Amniotic epithelial cell (primary cell): ENCODE measurements at places on chromosomes 7 and 10.

- no peak for DNase-seq
Observed at GRCh38 chr7:113062499-113062898, 24.1 kb downstream of the GPR85 start.

- no peak for DNase-seq
Observed at GRCh38 chr7:74405191-74405898, 48.4 kb upstream of the GTF2IRD1 start.

DNA sequence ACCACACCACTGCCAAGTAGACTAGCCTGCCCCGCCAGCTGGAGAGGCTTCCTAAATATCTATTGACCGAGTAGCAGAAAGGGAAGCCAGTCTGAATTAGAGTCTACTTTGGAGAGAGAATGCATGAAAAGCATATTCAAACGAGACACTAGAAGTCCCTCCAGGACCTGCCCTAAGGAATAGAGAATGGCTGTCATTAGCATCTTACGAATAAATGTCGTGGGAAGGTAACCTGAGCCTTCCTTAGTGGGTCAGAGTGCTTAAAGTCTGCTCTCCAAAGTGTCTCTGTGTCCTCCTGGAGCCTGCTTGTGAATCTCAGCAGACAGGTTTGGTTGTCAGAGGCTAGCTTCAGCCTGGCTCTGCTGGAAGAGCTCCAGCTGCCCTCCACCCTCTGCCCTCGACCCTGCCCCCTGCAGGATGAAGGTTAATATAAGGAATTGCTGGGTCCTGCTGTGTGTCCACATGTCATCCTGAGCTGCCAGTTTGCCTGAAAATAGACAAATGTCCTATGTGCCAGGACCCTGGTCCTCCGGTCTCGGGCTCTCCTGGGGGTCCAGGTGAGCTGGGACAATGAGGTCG lies 33.4 kb downstream of the FAM241B start:
- DNase-seq = no peak

- no peak for DNase-seq
Observed at GRCh38 chr10:132893090-132893489, 49.3 kb downstream of the CFAP46 start.

DNA sequence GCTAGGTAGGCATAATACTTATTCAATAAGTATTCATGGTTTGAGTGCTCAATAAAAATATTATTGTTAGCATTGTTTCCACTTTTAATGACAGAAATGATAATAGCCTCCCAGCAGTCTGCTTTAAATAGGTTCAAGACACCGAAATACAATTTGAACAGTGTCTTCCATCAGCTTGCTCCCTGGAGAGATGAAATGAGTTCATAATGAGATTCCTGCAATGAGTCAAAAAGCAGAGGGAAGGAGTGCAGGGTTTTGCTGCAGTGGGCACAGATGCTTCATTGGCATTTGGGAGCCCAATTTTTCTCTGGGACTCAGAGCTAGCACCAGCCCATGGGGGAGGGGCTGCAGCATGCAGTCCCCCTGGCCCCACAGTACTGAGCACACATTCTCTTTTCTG lies 32.6 kb upstream of the CHCHD3 start:
- DNase-seq = no peak

DNA sequence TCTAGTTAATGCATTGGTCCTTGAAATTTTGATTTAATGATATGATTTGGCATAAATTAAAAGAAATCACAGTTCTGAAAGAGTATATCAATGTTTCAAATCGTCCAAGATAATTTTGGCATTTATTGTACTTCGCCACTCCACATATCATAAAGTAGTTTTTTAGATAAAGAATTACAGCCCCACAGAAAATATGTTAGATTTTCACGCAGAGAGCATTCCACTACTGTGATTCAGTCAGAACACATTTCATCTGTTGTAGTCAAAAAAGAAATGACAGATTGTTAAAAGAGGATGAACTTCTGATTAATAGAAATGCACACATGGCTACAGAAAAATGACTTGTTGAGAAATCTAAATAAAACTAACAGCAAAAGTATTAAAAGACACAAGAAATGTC lies 1063.5 kb upstream of the LRRN3 start:
- peak; percentile 9 for DNase-seq

DNA sequence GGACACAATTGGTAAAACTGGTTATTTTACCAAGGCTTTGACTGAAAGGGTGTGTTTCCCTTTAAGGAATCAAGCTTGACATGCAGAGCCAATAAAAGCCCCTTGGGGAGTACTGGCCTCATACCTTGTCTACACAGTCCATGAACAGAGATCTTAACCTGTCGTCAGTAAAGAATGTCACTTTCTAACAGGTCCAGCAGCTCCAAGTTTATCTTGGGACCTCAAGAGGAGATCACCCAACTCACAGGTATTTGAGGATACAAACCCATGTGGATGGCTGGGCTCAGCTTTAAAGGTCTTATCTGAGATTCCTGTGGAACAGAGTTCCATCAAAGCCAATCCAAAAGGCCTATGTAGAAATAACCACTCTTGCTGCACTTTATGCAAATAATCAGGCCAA lies 61.3 kb downstream of the COA1 start:
- no peak for DNase-seq

GRCh38 chr10:19767876-19768275 lies 48.4 kb upstream of the PLXDC2 start:
- peak; percentile 41 for DNase-seq

DNA sequence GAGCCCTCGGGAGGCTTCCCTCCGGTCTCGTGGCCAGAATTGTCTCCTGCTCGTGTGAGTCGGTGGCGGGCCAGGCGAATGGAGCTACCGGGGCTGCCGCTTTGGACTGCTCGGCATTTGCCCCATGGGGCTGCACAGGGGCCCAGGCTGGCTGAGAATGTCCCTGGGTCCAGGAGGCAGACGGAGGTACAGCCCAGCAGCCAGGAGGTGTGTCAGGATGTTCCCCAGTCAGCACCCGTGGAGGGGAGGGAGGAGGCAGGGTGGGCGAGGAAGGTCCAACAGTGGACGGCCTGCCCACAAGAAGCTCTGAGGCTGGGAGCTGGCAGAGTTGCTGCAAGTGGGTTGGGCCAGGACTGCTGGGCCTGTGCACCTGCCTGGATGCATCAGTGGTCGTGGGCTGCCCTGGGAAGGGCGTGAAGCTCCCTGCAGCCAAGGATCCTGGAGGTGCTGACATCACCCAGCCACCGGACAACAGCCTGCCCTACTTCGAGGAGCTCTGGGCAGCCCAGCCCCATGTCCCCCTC lies 46.4 kb downstream of the PDGFA start:
- DNase-seq = no peak

DNA sequence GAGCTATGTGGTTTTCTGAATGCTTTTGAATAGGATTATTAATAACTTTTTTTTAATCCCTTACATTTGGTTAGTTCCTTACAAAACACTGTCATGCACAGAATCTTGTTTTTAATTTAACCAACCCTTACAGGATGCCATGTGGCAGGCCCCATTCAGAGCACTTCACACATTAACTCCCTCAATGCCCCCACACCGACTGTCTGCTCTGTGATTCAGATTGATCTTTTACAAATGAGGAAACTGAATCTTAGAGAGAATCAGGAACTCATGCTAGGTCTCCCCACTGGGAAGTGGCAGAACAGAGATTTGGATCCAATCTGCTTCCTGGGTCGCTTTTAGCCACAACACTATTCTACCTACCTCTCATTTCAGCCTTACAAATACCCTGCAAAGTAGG lies 195.8 kb upstream of the NPVF start:
- no peak for DNase-seq

- DNase-seq = no peak
Observed at GRCh38 chr10:6204063-6204340, 1.3 kb downstream of the PFKFB3 start.

DNA sequence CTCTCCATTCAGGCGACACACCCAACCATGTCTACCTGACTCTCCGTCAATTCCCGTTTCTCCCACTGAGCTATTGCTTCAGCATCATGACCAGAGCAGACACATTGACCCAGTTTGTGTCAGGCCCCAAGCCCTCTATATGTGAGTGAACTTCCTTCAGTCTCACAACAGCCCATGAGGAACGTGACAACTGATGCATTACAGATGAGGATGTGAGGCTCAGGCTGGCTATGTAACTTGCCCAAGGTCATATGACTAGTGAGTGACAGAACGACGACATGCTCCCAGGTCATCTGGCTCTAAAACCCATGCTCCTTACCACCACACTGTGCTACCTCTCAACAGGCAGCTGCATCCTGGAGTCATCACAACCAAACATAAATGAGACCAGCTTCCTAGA lies 3.7 kb downstream of the TMEM140 start:
- DNase-seq = no peak

GRCh38 chr10:93917821-93918220 lies 24.0 kb downstream of the SLC35G1 start:
- DNase-seq = peak; percentile 7

GRCh38 chr10:112335868-112336265 lies 38.0 kb upstream of the ACSL5 start:
- no peak for DNase-seq

DNA sequence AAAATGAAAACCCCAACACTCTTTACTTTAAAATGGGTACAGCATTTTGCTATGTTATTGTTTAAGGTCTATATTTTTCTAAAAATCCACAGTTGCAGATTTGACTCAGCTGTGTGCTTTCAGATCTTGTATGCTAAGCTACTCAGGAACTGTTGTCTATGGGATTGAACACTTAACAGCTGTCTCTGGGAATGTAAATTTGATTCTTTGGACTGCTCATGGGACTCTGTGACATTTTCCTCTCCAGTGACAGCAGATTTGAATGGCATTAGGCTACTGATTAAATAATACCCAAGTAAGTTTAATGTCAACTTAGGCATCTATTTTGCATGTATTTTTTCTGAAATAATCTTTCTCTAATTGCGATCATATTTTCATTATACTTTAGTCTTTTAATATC lies 1.7 kb upstream of the CD36 start:
- no peak for DNase-seq

DNA sequence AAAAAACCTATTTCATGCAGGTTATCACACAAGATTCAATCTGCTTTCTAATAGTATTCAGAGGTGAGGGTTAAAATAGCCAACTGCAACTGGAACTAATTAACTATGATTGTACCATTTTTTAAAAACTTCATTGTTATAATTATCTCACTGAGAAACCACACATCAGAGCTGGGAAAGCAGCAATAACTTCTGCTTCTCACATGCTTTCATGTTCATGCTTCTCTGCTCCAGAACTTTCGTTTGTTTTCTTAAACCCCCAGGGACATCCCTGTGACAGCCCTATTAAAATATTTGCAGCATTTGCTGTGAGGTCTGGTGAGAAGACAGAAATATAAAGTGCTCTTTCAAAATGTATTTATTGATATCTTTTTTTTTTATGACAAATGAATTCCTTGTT lies 389.0 kb upstream of the SORCS1 start:
- DNase-seq = no peak

- no peak for DNase-seq
Observed at GRCh38 chr10:7048061-7048460, 362.8 kb downstream of the SFMBT2 start.

GRCh38 chr7:32518534-32519140 lies 23.3 kb downstream of the AVL9 start:
- peak; percentile 74 for DNase-seq

GRCh38 chr10:105925045-105925785 lies 1239.3 kb downstream of the SORCS1 start:
- DNase-seq = no peak

DNA sequence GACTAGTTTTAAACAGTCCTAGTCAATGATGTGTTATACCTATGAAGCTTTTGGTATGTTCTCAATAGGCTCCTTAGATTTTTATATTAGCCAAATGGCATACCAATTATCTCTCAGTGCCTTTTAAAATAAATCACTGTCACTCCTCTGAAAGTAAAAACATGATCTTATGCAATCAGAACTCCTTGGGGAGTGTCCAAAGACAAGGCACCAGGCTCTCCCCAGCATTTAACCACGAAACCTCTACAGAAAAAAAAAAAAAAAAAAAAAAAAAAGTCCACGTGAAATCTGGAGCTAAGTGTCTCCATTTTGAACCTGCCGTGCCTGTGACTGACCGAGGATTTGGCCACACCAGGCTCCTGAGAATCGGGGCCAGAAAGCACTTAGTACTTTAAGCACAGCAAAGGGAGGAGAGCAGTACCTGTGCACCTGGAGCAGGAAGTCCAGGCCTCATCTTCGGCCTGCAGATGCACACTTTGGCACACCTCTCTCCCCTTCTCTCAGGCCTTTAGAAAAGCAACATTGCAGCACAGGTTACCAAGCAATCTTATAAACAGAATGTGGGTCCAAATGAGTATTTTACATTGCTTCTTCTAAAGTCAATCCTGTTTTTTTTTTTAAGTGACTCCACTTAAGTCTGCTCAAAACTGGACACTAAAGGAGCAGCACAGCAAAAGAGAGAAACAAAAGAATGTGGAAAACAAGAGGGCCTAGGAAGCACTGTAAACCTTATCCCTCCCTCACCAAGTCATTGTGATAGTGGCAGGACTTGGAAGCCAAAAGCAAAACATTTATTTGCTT lies 1.5 kb downstream of the FAM13C start:
- peak; percentile 66 for DNase-seq

DNA sequence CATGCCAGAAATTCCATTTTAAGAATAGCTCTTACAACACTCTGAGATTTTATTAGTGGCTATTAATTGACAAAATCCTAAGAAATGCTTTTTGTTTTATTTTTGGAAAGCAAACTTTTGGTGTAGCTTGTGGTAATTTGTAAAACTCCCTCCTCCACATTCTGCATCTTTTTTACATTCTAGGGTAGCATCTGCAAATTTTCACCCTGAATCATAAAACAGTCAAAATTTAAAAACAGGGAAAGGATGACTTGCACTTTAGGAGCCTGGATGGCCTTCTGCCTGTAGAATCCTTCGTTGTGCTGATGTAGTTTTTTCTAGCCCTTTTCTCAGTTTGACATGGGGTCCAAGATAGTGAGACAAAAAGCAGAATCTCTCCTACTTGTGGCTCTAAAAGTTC lies 316.1 kb downstream of the ADRA2A start:
- DNase-seq = no peak

- DNase-seq = no peak
Observed at GRCh38 chr10:110919349-110919931, at the start of gene SHOC2. Gene SHOC2, plus strand, starts transcription at chr10:110919604. Its CDS starts 44,755 bp downstream, at chr10:110964359.

DNA sequence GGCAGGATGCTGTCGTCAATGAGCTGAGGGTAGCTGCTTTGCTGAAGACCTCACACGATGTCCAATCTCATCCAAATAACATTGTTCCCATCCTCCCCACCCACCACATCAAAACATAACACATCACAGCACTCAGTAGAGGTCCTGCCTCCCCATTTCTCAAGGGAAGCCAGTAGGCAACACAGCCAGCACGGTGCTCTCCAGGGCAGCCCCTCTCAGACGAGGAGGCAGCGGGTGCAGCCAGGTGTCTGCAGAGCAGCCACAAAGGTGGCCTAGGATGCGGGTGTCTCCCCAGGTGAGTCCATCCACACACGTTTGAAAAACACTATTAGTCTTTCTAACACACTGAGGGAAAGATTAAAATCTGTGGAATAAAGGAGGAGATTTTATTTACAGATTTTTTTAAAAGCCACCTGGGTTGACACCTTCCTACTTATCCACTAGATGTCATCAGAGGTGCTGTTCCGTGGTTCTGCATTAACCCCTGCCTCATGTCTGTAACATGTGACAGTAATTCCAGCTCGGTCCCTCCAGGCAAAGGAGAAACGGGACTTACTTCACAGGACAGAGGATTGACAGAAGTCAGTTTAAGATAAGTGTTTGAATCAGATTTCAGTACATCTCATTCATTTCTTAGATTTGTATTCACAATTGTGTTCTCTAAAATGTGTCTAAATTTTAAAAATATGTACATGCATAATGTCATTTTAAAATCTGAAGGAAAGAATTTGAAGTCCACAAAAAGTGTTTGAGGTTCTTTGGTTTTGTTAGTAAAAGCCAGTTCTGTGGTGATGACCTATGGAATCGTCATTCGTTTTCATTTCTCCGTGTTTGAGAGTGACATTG lies 68.0 kb downstream of the LANCL2 start:
- DNase-seq = peak; percentile 46
